Sigmoid colon (tissue), 7 donors: ENCODE measurements at places on chromosomes 7 and 10. TPM values are rescaled to one million over a fixed set of nuclear protein-coding genes. Genes with fewer than 3 reads are reported as not detected.

LRRC18 gene
- polyA plus RNA-seq: not detected

HOXA1 gene
- polyA plus RNA-seq: 2.4 TPM

DNA sequence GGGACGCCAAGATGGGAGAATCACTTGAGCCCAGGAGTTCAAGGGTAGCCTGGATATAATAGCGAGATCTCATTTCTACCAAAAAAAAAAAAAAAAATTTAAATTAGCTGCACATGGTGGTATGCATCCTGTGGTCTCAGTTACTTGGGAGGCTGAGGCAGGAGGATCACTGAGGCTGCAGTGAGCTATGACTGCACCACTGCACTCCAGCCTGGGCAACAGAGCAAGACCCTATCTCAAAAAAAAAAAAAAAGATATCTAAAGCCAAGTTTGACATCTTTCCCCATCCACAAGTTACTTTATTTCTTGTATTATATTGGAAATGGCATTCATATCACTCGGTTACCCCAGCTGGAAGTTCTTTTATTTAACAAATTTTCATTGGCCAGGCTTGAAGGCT is 3.4 kb upstream of the PIP4K2A start:
- no peak for DNase-seq

- DNase-seq: no peak
Observed at GRCh38 chr10:124464028-124464965, 2.7 kb downstream of the LHPP start.

SLC26A5 gene
- not detected for polyA plus RNA-seq

GRCh38 chr7:124667312-124668153 is 98.1 kb downstream of the GPR37 start:
- DNase-seq: no peak

NRG3 gene
- not detected for polyA plus RNA-seq
